ENCODE measurements at places on chromosomes 4 and X. TPM values are rescaled to one million over a fixed set of nuclear protein-coding genes. Genes with fewer than 3 reads are reported as not detected.

- no peaks in the 10 kb centered on the region for H3K36me3 ChIP-seq
- H3K27me3 ChIP-seq = no peaks in the 10 kb centered on the region
- H3K4me1 ChIP-seq = no peaks in the 10 kb centered on the region
- no peak for DNase-seq
- H3K4me3 ChIP-seq = no peak overlapping the region
- H3K27ac ChIP-seq = no peak overlapping the region
These were observed 585.3 kb upstream of the ATOH1 start for GRCh38 chr4:93243262-93243661.

- no peak overlapping the region for H3K4me3 ChIP-seq
- no peak overlapping the region for H3K27ac ChIP-seq
- no peaks in the 10 kb centered on the region for H3K36me3 ChIP-seq
- H3K27me3 ChIP-seq = no peaks in the 10 kb centered on the region
- H3K4me1 ChIP-seq = peaks cover 50% of the 10 kb centered on the region
- DNase-seq = no peak
These were observed 9.4 kb downstream of the FNIP2 start for GRCh38 chr4:158778156-158778711.

- no peak overlapping the region for H3K27ac ChIP-seq
- DNase-seq = no peak
- no peaks in the 10 kb centered on the region for H3K36me3 ChIP-seq
These were observed 5.9 kb downstream of the IRAK1 start for GRCh38 chrX:154013614-154014360.

DNA sequence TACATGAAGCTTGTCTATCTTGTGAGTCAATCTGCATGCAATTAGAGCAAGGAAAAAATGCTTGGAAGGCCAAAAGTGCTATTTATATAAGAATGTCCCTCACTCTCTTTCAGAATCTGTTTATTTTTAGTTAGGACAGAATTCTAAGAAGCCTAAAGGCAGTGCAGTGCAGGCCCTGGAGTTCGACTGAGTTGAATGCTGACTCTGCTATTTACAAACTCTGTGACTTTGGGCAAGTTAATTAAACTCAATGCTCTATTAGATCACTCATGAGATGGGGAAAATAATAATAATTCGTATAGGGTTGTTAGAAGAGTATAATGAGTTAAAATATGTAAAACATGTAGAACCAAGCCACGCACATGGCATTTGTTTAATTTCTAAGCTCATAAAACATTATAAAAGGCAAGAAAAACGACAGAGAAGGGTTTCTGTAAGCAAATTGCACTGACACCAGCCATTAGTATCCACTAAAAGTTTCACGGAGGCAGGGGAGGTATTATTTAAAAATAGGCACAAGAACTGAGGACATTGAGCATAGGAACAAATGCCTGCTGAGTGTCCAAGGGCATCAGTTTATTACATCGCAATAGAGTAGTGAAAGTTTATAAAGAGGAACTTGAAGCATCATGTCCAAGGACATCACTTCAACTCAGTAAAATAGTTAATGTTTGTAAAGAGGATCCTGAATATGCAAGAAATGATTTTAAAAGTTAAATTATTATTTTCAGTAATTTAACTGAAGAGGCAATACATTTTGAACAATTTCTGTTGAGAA, 115.0 kb upstream of the INPP4B start:
- H3K27me3 ChIP-seq = no peaks in the 10 kb centered on the region
- peak overlapping the region; percentile 45 for H3K27ac ChIP-seq
- H3K36me3 ChIP-seq = no peaks in the 10 kb centered on the region
- no peak overlapping the region for H3K4me3 ChIP-seq
- no peaks in the 10 kb centered on the region for H3K4me1 ChIP-seq

DNA sequence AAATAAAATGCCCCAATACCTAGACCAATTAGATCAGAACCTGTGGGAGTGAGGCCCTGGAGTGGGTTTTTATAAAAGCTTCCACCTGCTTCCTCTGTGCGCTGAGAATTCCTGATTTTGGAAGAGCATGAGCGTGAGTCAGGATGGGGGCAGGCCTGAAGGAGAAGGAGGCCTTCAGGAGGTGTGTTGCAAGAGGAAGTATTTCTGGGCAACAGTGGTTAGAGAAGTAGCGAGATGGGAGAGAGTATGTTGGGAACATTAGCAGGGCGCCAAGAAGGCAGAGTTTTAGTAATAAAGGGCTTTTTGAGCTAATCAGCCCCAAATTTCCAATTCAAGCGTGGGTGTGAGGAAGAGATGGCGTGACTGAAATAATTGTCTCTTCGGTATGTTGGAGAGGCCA, 349.8 kb downstream of the UNC5C start:
- no peak for DNase-seq
- no peak overlapping the region for H3K27ac ChIP-seq
- H3K36me3 ChIP-seq = no peaks in the 10 kb centered on the region
- H3K4me3 ChIP-seq = no peak overlapping the region
- H3K4me1 ChIP-seq = no peaks in the 10 kb centered on the region

Gene TEX13D
- total RNA-seq = not detected

- no peaks in the 10 kb centered on the region for H3K4me1 ChIP-seq
- no peaks in the 10 kb centered on the region for H3K36me3 ChIP-seq
- no peak for DNase-seq
- H3K27me3 ChIP-seq = no peaks in the 10 kb centered on the region
- H3K27ac ChIP-seq = no peak overlapping the region
- H3K4me3 ChIP-seq = no peak overlapping the region
These were observed 175.9 kb downstream of the TSPAN5 start for GRCh38 chr4:98482503-98482846.

Gene RS1
- total RNA-seq = not detected

GRCh38 chr4:29043411-29043810, 1676.8 kb upstream of the PCDH7 start:
- no peak overlapping the region for H3K4me3 ChIP-seq
- no peaks in the 10 kb centered on the region for H3K36me3 ChIP-seq
- DNase-seq = no peak
- no peaks in the 10 kb centered on the region for H3K4me1 ChIP-seq
- no peaks in the 10 kb centered on the region for H3K27me3 ChIP-seq
- H3K27ac ChIP-seq = no peak overlapping the region

Gene RHOH
- 0.79 TPM for total RNA-seq

DNA sequence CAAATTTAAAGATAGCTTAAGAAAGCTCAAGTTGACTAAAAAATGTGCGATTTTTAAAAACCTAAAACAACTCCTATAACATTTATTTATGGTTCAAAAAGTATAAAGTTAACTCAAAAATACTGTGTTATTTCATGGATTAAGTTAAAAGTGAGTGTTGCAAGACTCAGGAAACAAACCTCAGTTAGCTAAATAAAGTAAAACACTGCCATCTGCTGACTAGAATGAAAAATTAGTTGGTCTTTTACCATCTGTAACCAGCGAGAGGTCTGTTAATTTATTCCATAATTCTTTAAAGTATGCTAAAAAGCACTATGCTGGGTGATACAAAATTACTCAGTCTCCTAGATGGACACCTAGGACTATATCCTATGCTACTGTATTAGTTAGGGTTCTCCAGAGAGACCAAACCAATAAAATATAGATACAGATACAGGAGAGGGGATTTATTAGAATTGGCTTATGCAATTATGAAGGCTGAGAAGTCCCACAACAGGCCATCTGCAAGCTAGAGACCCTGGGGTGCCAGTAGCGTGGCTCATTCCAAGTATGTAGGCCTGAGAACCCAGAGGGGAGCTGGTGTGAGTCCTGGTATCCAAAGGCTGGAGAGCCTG, 4.9 kb upstream of the WDFY3 start:
- H3K4me1 ChIP-seq = peaks cover 14% of the 10 kb centered on the region
- DNase-seq = no peak
- no peaks in the 10 kb centered on the region for H3K36me3 ChIP-seq
- H3K27ac ChIP-seq = no peak overlapping the region
- no peak overlapping the region for H3K4me3 ChIP-seq
- H3K27me3 ChIP-seq = no peaks in the 10 kb centered on the region

Gene RHOXF2B
- total RNA-seq = not detected

All from esophagus squamous epithelium (tissue), 5 donors.